ENCODE measurements at places on chromosomes 5 and 9.

- DNase-seq = no peak
Observed at GRCh38 chr5:150618588-150619281, 21.7 kb upstream of the SYNPO start.

GRCh38 chr9:7298123-7298522 lies 501.5 kb downstream of the DMAC1 start:
- DNase-seq = no peak

DNA sequence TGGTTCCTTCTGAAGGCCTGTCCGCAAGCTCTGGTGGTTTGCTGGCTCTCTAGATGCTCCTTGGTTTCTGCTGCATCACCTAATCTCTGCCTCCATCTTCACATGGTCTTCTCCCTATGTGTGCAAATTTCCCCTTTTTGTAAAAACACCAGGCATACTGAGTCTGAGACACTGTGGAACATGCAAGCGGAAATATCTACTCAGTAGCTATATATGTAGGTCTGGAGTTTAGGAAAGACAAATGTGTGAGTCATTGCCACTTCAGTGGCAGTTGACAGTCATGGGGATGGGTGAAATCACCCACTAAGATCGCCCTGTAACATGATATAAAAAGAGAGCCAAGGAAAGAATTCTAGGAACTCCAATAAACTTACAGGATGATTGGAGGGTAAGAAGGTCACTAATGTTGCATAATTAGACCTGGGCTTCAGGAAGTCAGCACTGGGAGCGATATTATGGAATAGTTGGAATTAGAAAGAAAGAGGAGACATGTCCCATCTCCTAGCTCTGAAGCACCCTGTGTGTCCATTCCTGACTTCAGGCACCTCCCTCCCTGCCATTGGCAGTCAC lies 22.7 kb upstream of the UBLCP1 start:
- peak; percentile 65 for DNase-seq

DNA sequence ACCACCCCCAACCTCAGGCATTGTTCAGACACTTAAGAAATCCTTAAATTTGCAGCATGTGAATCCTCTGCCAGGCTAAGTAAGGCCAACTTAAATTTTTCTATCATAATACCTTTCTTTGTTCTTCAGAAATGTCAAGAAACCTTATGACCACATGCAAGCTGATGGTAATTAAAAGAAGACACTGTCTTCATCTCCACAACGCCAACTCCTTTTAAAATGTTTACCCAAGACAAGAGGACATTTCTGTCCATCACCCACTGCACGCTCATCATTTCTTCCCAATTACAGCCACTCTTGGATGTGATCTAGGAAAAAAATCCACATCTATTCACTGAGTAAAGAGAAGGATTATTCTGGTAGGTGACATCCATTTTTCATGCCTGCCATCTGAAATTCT lies 6.1 kb upstream of the IFNK start:
- no peak for DNase-seq

GRCh38 chr5:156189628-156190027 lies 137.3 kb upstream of the SGCD start:
- no peak for DNase-seq

DNA sequence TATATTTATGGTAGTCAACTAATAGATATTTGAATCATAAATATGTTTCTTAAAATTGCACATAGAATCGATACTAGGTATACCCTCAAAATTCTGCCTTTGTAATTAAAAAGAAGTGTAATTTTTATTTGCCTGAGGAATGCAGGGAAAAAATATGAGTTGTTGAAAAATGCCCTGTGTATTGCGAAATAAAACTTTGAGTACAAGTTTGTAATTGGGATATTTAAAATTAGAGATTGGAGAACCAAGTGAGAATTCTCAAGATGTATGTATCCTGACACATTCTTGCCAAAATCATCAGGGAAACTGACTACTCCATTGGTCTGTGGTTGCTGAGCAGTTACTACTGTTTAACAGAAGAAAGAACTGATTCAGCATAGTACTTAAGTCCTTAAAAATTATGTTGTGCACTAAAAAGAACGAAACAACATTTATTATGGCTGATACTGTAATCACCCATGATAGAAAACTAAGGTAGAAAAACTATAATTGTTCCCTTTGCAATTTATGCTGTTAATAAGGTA lies 36.0 kb downstream of the ST8SIA4 start:
- DNase-seq = no peak

DNA sequence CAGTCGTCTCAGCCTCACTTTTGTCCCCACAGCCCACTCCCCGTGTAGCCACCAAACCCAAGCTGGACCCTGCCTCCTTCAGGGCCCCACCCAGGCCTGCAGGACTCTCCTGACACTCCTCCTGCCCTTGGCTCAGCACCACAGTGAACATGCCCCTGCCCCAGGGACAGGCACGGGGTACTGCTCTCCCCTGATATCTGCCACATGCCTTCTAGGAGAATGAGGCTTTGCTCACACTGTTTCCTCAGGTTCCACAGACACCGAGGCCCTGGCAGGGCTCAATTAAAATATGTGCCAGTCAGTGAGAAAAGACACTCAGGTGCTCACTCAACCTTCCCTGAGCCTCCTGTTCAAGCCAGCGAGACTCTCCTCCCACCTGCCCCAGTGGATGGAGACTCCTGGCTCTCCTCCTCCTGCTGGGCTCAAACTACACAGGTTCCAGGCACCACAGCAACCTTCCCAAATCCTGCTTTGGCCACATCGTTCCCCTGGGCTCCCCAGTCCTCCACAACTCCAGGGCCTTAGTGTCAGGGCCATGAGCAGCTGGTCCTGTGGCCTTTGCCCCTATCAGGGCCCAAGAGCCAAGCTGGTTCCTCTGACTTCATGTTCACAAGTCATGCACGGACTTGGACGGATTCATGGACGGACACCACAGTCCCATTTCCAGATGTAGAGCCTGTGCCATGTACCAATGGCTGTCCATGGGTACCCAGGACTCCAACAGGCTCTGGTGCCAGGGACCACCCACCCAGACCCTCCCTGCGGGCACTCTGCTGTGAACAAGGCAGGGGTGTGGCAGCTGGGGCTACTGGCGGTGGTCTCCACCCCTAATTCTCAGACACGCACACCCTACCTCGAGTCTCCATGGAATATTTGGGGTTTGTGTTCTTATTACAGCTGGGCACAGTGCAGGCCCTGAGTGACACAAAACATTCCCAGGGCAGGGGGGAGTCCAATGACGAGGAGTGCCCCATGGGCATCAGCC lies 36.6 kb downstream of the BICD2 start:
- no peak for DNase-seq

DNA sequence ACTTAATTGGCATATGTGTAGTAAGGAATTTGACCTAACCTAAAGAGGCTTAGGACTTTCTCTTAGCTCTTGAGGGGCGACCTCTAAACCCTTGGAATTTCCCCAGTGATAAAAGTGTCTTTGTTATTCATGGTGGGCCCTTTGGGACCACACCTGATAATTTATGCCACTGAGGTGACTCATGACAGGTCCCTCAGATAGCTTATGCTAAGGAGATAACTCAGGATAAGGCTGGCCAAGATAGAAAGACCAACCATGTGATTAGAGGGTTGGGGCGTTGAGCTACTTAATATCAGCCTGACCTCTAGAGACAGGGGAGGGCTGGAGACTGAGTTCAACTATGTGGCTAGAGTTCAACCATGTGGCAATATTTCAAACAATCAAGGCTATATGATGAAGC lies 218.1 kb downstream of the AP3B1 start:
- no peak for DNase-seq

DNA sequence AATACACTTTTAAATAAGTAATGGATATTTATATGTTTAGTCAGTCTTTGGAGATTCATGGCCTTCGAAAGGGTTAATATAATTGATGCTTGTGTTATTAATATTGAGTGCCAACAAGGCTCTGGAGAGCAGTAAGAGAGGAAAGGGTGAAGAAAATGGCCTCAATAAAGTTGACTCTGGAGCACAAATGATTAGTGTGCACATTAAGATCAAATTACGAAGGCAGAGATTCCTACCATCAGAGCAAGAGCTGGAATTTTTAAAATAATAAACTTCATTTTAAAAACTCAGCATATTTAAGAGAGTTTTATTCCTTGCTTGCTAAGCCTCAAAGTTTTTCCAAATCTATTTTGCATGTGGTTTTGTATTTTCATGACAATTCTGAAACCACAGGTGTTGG lies 14.8 kb downstream of the SLC44A1 start:
- no peak for DNase-seq

DNA sequence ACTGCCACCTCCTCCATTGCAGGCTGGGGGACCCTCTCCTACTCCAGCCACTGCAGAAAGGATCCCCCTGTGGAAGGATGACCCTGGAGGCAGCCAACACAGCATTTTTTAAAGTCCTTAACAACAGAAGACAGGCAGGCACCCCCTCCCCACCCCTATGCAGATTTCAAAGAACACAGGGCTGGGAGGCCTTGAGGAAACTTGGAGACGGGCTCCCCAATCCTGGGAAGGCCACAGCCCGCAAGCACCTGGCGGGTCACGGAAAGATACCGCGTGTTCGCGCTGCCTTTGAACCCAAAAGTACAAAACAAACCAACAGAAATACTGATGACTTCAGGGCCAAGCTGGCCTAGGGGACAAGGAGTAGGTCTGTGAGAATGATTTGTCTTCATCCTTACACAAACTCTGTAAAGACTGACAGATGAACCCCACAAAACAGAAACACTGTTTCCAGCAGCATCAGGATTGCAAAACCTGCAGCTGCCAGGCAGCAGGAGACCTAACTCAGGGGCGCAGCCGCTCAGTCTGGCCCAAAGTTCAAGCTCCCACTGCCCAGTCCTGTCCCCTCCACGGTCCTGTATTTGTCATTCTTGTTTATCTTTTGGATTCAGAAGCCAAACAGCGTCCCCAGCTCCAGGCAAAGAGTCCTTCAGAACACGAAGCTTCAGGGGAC lies 13.8 kb downstream of the VAV2 start:
- no peak for DNase-seq

- no peak for DNase-seq
Observed at GRCh38 chr5:33235824-33236223, 204.9 kb upstream of the TARS1 start.

GRCh38 chr5:25688156-25688555 lies 1043.4 kb upstream of the CDH10 start:
- DNase-seq = no peak

- peak; percentile 20 for DNase-seq
Observed at GRCh38 chr5:122896598-122897282, 51.3 kb downstream of the SNX24 start.

DNA sequence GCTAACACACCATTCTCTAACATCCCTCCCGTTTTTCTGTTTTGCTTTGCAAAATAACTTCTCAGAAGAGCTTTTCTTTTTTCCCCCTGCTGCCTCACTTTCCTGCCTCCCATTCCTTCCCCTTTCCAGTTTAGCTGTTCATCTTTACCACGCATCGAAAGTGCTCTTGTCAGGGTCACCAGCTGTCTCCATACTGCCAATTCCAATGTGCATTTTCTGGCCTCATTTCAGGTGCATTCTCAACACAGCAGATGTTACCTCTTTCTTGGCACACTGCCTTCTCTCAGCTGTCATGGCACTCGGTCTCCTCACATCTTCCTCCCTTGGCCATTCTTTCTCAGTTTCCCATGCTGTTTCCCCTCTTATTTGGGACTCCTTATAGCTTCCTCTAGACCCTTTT lies 9.5 kb downstream of the ARSK start:
- no peak for DNase-seq

DNA sequence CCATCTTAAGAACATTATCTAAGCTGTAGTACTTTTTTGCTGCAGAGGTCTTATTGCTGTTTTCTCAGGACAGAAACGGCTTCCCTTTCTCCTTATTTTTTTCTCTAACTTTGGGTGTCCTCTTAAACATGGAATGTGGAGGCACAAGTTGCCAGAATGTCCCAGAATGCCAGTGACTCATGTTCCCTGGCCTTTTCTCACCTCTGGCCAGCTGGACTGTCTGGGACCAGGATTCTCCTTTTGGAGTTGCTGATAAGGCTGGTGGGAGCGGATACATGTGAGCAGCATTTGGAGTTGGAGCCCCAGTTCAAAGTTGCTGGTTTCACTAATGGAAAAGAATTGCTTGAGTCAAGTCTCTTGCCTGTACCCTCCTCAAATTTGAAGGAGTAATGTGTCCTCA lies 112.8 kb downstream of the ARHGAP26 start:
- DNase-seq = no peak

DNA sequence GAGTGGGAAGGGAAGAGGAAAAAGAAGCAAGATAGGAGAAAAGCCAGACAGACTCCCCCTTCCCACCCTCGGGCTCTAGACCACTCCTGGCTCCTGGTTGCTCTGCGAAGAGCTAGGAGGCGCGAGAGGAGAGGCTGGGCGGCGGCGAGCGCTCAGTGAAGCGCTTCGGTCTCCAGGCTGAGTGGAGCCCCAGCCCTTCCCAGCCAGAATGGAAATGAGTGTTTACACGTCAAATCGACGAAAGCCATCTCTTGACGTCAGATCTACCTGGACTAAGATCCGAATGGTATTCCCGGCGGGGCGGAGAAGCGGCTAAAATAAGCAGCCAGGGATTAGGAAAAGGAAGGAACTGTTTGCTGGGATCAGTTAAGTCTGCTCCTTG lies at the start of gene PCSK1:
PCSK1 (minus strand) TSS at position 183 of the 382 bp plus-strand sequence. CDS start 206 bp downstream, outside the sequence.
- no peak for DNase-seq

- peak; percentile 92 for DNase-seq
Observed at GRCh38 chr9:111965566-111966019, 69.0 kb downstream of the UGCG start.

DNA sequence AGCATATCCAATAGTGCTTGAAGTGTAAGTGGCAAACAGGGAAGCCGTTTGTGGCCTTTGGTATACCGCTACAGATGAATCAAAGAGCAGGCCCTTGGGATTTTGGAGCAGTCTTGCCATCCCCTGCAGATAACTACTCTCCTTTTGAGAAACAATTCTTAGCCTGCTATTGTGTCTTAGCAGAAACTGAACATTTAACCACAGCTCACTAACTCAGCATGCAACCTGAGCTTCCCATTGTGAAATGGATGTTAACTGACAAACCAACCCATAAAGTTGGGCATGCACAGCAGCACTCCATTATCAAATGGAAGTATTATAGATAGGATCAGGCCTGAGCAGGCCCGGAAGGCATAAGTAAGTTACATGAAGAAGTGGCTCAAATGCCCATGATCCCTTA lies 315.3 kb upstream of the PTGER4 start:
- DNase-seq = no peak

GRCh38 chr5:45060724-45061123 lies 252.0 kb downstream of the MRPS30 start:
- no peak for DNase-seq

GRCh38 chr5:159101685-159102084 lies 2.0 kb upstream of the EBF1 start:
- DNase-seq = no peak

DNA sequence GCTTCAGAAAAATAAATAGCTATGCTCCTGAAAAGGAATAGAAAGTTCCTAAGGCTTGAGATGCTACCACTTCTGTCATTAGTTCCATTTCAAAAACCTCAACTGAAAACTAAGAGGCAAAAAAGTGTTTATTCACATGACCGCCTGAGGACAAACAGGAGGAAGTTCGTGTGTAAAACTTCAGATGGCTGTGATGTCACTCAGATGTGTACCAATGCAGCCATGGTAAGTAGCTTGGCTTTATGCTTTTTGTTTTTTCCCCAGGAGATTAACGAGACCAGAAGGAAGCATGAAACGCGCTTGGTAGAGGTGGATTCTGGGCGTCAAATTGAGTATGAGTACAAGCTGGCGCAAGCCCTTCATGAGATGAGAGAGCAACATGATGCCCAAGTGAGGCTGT lies 33.0 kb downstream of the LMNB1 start:
- DNase-seq = no peak

Data from RWPE1 (cell line).